Esophagus squamous epithelium (tissue), 5 donors: ENCODE measurements at places on chromosomes 7 and 10.

- DNase-seq = no peak
These were observed 265.9 kb downstream of the NEBL start for GRCh38 chr10:20631229-20631628.

DNA sequence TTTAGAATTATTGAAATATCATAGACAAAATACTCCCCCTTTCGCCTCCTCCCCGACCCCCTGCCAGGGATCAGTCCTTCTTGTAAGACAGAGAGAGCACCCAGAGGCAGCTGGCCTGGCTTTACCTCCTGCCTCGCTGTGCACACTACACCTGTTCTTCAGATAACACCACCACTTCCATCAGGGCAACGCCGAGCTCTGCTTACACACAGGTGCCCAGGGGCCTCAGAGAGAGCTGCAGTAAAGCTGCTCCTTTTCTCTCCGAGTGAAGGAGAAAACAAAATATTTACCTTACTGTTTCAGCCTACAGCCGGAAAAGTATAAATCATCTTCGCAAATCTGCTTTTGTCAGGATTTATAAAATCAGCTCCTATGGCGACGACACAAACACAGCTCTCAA, 80.7 kb downstream of the HIPK2 start:
- DNase-seq = no peak

DNA sequence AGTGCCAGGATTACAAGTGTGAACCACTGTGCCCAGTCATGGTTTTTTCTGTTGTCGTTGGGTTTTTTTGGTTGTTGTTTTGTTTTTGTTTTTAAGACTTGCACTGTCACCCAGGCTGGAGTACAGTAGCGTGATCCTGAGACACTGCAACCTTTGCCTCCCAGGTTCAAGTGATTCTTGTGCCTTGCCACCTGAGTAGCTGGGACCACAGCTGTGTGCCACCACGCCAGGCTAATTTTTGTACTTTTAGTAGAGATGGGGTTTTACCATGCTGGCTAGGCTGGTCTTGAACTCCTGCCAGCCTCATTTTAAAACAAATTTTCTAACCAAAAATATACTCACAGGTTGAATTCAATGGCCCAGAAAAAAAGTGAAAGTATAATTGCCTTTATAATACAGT, 174.1 kb downstream of the AHR start:
- DNase-seq = no peak

- DNase-seq = no peak
These were observed 98.1 kb downstream of the PTPN20 start for GRCh38 chr10:47009215-47009838.

GRCh38 chr7:129610709-129611245, 743 bp upstream of the NRF1 start:
- no peak for DNase-seq

GRCh38 chr7:68846811-68847325, 751.4 kb upstream of the AUTS2 start:
- no peak for DNase-seq
